ENCODE measurements at places on chromosomes 11 and 22.

DNA sequence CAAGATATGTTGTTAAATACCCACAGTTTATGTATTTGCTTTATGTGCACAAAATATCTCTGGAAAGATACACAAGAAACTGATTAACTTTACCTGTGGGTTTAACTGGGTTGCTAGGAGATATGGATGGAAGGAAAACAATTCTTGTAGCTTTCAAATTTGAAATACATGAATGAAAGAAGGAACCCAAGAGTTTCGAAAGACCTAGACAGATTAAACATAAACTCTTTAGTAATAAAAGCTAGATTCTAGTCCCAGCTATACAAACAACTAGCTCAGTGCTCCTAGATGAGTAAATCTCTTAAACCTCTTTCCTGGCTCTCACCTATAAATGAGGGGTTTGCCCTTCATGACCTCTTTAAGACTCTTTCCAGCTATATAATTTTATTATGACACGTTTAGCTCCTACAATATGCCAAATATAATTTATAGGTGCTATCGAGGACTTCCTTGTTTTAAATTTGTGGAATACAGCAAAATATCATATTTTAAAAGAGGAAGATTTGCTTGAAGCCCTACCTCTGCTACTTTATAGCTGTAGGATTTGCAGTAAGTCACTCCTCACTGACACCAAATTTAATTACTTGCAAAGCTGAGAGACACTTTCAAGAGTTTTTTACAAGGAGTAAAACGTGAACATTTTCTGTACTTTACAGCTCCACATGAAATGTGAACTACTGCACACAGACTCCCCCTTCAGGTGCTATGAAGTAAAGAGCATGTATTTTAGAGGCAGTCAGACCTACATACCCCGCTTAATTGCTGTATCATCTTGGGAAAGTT is 50.7 kb downstream of the RRAS2 start:
- DNase-seq = peak; percentile 17

GRCh38 chr11:12381875-12382274 is 4.5 kb downstream of the PARVA start:
- no peak for DNase-seq

DNA sequence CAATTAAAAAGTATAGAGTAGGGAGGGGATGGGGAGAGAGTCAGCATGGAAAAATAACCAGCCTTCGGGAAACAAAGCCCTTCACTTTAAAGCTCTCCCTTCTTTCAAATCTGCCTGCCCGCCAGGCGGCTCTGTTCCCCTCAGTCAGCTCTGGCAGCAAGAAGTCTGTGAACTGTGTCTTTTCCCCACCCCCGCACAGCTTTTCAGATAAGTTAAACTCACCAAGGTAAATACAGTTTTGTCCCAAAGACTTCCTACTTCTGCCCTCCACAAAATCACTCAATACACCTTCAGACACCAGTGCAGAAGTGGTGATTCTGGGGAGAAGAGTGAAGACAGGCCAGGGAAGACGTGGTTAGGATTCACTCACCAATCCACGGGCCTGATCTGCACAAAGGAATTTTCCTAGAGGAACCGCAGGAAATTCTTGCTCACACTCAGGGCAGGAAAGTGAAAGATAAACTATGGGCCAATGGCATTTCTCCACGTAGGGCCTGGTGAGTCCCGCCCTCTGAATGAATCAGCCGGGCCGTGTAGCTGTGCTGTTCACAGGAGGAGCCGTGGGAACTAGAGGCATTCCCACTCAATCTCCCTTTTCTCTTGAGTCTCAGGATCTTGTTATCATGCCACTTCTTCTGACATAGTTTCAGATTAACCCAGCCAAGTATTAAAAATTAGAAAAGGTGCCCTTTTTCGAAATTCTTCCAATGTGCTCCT is at the start of gene TRIM5:
TSS of gene TRIM5 (minus strand) at position 429 of the 717 bp plus-strand sequence. CDS start 4,897 bp downstream, outside the sequence.
- DNase-seq = peak; percentile 10

DNA sequence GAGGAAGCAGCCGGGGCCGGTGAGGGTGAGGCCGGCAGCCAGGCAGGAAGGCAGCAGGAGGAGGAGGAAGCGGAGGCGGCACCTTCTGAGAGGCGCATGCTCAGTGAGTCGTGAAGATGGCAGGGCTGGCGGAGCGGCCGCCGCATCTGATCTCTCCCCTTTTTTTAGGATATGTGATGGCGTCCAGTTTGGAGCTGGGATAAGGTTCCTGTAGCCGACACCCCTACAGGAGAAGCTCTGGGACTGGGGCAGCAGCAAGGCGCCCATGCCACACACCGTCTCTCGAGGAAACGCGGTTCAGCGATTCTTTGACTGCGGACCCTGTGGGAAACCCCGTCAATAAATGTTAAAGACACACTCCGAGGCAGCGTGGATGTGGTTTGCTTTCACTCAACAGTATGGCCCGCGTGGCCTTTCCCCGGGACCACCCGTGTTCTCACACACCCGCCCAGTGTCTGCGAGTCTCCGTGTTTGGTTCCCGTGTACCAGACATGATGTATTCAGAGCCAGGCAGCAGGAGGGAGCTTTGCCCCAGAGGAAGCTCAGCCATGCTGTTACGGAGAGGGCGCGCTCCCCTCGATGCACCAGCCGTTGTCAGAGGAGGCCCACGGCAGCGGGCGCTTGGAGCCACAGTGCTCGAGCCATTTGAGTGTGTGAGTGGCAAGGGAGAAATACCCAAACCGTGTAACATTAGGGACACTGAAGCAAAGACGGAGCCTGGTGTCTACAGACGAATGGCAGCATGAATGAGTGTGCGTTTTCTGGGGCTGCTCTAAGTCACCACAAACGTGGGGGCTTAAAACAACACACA is 27.7 kb upstream of the PARVB start:
- peak; percentile 68 for DNase-seq

DNA sequence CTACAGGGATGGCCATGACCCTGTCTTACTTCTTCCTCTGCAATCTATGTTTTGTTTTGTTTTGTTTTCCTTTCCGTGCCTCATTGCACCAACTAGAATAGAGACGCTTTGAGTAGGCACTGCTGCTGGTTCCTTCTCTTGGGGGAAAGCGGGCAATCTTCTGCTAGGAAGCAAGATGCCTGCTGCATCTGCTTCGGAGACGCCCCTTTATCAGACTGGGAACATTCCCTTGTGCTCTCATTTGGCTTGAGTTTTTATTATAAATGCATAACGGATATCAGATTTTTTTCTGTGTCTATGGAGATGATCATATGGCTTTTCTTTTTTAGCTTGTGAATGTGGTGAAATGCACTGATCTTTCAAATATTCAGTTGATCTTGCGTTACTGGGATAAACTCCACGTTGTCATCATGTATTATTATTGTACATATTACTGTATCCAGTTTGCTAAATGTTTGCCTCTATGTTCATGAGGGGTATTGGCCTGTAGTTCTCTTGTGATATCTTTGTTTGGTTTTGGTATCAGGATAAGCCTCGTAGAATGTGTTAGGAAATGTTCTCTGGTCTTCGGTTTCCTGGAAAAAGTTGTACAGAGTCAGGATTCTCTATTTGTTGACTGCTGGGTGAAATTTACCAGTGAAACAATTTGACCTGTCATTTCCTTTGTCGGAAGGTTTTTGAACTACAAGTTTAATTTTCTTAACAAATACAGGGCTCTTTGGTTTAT is 23.4 kb upstream of the KRTAP5-6 start:
- DNase-seq = no peak

DNA sequence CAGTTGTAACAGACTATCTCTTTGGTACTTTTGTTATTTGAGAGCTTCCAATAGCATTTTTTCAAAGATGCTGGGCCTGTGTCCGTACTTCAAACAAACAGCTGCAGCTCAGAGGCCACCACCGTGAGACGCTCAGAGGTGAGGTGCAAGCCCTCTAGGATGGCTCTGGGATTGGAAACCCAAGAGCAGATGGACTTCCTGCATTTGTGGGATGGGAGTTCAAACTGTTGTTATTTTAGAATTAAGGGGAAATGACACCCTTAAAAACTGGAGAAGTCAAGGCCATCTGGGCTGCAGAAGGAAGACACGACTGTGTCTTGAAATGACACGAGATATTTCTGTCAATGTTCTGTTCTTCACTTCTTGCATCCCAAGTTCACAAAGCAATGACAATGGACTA is 9.2 kb upstream of the IL10RA start:
- DNase-seq = no peak

Measured in cerebellum (tissue), 4 donors.